ENCODE measurements at places on chromosomes 4 and X.

- DNase-seq, result no peak
Measured at GRCh38 chr4:54566608-54567007, 91.1 kb upstream of the KIT start.

GRCh38 chrX:912677-913076 is 282.1 kb downstream of the SHOX start:
- DNase-seq, result no peak

DNA sequence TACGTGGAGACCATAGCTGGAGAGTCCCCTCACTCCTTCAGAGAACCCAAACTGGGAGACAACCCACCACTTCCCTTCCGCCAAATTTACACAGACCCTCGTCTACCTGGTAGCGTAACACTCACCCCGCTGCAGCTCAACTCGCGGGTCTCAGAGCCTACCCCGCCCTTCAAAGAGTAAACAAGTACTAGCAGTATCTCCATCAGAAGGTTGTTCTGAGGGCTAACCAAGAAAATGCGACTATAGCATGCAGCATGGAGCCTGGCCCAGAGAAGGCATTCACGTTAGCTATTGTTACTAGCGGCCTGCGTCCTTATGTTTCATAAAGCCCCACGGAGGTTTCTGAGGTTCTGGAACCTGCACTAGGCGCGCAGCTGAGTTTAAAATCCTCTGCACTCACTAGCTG is 531 bp upstream of the MANBA start:
- DNase-seq, result no peak

- no peak for DNase-seq
Measured at GRCh38 chrX:39602195-39602594, 495.6 kb downstream of the BCOR start.

- no peak for DNase-seq
Measured at GRCh38 chrX:13074297-13075262, 30.2 kb upstream of the FAM9C start.

- DNase-seq, result no peak
Measured at GRCh38 chr4:175351473-175351872, 433.3 kb downstream of the ADAM29 start.

DNA sequence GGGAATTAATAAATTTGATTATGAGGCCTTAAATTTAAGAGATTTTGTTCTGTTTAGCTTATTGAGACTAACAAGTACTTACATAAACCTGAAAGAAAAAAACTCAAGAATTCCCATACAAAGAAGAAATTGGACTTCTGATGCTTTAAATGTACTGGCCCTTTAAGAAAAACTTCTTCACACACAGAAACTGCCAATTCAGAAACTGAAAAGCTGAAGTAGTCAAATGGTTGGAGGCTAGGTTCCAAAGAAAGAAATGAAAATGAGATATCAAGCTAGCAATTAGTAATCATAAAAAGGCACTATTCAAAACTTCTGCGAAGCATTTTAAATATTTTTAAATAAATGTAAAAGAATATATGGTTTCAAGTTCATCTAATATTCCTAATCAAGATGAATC is 151.3 kb downstream of the THOC2 start:
- DNase-seq, result no peak

DNA sequence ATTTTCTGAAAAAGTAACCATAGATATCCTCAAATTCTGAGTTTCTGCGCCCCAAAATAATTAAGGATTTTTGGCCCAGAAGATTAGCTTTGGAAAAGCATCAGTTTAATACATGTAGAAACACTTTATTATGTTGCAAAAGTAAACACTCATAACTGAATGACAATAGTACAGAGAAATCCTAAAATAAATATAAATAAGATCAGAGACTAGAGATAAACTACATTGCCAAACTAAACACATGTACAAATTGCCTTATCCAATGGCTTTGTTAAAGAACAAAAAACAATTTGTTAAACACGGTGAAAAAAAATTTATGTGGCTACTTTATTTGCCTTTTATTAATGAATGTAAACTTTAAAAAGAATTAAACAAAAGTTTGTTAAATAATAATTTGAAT is 17.5 kb downstream of the SPOCK3 start:
- DNase-seq, result no peak

DNA sequence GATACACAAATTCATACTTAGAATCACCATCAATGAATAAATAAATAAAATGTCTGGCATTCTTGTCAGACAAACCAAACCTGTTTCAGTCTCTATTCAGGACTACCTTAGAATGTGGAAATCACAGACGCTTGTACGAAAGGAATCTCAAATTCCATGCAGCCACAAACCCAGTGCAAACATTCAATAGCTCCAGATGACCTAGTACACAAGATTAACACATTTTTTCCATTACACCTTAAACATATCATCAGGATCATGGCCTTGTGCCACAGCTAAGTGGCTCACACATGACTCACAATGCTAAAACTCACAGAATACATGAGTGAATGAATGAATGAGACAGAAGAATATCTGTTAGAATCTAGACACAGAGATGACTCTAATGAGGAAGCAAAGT is 134.2 kb downstream of the PWWP3B start:
- DNase-seq, result no peak

DNA sequence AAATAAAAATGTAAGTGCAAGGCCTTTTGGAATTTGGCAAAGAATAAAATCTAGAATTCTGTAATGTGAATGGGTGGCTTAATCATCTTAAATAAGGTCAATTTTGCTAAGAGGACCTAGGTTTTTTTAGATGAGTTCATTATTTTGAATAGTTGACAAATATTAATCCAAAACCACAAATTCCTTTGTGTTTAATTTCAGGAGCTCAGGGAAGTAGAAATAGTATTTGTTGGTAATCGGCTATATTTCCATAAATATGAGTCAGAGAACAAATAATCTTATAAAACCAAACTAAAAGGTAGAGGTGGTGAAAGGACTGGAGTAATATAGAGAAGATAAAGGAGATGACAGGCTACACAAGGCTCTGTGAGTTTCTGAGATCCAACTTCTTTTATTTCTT is 190.4 kb upstream of the TLL1 start:
- DNase-seq, result no peak

- DNase-seq, result peak; percentile 71
Measured at GRCh38 chr4:122341886-122342285, 36.9 kb upstream of the ADAD1 start.

- peak; percentile 48 for DNase-seq
Measured at GRCh38 chr4:30256116-30256832, 463.9 kb upstream of the PCDH7 start.

DNA sequence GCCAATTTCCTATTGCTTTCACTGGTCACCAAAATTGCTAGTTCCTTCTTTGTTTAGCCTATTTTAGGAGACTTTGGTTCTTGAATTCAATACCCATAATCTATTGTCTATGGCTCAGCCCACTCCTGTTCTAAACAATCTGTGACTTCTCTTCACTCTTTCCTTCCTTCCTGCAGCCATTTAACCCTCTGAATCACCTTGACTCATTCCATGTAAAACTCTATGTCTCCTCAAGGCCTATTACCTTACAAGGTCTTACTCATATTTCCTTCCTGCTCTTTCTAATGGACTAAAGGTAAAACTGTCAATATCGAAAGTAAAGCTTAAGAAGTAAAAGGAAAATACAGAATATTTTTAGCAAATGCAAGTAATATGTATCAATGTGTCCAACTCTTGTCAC is 301.6 kb downstream of the ARHGAP24 start:
- DNase-seq, result peak; percentile 44

DNA sequence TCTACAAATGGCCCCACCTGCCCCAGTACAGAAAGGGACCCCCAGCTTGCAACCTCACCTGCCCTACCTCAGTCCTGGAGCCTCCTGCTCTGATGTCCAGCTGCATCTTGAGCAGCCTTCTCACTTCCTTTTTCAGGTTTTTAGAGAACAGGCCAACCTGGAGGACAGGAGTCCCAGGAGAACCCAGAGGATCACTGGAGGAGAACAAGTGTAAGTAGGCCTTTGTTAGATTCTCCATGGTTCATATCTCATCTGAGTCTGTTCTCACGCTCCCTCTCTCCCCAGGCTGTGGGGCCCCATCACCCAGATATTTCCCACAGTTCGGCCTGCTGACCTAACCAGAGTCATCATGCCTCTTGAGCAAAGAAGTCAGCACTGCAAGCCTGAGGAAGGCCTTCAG is 3.6 kb downstream of the MAGEA11 start:
- no peak for DNase-seq

GRCh38 chr4:90415116-90415515 is 287.9 kb downstream of the CCSER1 start:
- DNase-seq, result no peak

DNA sequence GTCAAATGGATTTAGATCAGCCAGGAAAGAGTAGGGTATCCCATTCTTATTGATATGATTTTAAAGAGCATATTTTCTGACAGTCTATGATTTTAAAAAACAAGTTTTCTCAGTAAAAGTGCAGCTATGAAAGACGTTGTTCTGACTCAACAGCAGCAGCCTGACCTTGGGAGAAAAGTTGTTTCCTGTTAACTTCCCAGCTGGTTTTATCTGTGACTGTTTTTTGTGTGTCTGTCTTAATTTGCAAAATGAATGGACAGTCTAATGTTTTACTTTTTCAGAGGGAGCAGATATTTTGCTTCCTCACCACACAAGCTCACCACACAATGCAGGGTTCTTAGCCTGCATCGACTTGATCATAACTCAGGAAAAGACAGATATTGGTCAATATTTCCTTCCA is 764 bp upstream of the MTHFD2L start:
- DNase-seq, result peak; percentile 35

- DNase-seq, result no peak
Measured at GRCh38 chr4:87118421-87118820, 102.0 kb downstream of the KLHL8 start.

- peak; percentile 78 for DNase-seq
Measured at GRCh38 chr4:66574145-66574978, 904.1 kb upstream of the EPHA5 start.

- DNase-seq, result no peak
Measured at GRCh38 chrX:43949669-43950068, 23.5 kb downstream of the NDP start.

DNA sequence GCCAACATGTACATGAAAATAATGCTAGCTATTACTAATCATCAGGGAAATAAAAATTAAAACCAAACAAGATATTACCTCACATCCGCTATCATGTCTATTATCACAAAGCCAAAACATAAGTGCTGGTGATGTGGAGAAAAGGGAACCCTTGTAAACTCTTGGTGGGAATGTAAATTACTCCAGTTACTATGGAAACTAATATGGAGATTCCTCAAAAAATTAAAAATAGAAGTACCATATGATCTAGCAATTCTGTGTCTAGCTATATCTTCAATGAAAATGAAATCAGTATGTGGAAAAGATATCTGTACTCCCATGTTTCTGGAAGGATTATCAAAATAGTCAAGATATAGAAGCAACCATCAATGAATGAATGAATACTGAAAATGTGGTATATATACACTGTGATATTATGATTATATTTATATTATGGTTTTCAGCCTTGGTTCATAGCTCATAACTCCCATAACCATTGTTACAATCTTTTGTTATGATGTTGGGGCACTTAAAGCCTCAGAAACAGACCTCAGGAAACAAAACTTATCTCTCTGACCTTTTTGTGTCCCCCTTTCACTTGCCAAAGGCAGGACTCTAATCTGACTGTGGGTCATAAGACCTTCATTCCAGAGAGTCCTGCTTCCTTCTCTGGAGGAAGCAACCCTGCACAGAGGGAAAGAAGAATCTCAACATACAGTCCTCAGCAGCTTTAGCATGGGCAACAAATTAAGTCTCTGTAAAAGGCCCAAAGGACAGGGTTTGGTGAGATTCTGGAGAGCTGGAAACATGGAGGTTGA is 933.2 kb downstream of the ADGRL3 start:
- no peak for DNase-seq

- DNase-seq, result no peak
Measured at GRCh38 chr4:112282860-112283667, 2.6 kb downstream of the TIFA start.

- DNase-seq, result no peak
Measured at GRCh38 chr4:15864651-15865566, 73.6 kb downstream of the FGFBP1 start.

DNA sequence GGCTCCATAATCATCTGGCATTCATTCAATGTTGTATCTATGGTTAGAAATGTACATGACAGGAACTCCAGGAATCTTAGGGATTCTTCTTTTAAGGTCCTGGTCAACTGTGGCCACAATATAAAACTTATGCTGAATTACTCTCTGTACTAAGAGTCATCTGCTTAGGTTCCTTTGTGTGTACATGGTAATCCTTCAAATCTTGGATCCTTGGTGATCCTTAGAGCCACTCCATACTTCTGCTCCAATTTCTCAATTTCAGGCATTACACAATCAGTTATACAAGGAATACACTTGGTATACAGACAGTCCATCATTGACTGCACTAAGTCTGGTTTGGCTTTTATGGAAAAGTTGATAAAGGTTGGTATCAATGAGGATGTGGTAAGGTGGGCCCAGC is 5.8 kb downstream of the SRD5A3 start:
- DNase-seq, result no peak

- no peak for DNase-seq
Measured at GRCh38 chr4:107800706-107801105, 24.0 kb upstream of the SGMS2 start.

DNA sequence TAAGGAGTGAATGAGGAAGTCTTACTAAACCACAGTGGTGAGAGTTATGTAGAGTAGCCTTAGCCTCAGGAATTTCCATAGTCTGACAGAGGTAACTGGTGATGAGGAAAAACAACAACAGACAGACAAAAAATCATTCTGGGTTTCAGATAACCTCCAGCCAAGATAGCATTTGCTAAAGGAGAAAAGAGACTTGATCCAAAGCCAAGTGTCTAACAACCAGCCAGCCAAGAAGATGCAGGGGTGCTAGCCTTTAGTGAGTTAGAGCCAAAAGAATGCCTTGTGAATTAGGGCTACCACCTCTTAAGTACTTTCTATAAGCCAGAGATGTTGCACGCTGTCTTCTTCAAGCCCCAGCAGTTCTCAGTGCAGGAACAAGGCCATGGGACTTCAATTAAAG is 478.0 kb upstream of the CPEB2 start:
- DNase-seq, result peak; percentile 2

GRCh38 chr4:74426101-74426500 is 18.8 kb upstream of the AREG start:
- DNase-seq, result peak; percentile 77

GRCh38 chr4:16914208-16914607 is 15.8 kb upstream of the LDB2 start:
- peak; percentile 27 for DNase-seq

GRCh38 chr4:154254999-154255398 is 236.6 kb downstream of the DCHS2 start:
- no peak for DNase-seq

DNA sequence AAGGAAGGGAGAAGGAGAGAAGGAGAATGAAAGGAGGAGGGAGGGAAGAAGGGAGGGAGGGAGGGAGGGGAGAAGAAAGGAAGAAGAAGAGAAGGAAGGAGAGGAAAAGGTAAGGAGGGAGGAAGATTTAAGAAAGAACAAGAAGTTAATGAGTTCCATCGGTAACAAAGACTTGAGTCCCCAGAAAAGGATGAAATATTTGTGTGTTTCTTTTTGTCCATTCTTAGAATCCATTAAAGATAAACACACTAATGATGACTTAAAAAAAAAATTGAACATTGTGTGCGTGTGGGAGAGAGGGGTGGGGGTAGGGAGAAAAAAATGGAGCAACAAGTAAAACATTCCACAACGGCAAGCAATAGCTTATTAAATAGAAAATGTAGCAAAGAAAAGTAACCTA is 131.4 kb downstream of the THOC2 start:
- no peak for DNase-seq

GRCh38 chr4:159185591-159186023 is 82.7 kb downstream of the RAPGEF2 start:
- no peak for DNase-seq

- peak; percentile 21 for DNase-seq
Measured at GRCh38 chr4:73777612-73778011, 37.2 kb downstream of the CXCL8 start.

- no peak for DNase-seq
Measured at GRCh38 chr4:185212581-185212980, 3.2 kb downstream of the SNX25 start.

GRCh38 chrX:152913910-152914309 is 16.0 kb downstream of the ZNF185 start:
- DNase-seq, result no peak
